ENCODE measurements at places on chromosomes 6 and 20. TPM values are rescaled to one million over a fixed set of nuclear protein-coding genes. Genes with fewer than 3 reads are reported as not detected.

DNA sequence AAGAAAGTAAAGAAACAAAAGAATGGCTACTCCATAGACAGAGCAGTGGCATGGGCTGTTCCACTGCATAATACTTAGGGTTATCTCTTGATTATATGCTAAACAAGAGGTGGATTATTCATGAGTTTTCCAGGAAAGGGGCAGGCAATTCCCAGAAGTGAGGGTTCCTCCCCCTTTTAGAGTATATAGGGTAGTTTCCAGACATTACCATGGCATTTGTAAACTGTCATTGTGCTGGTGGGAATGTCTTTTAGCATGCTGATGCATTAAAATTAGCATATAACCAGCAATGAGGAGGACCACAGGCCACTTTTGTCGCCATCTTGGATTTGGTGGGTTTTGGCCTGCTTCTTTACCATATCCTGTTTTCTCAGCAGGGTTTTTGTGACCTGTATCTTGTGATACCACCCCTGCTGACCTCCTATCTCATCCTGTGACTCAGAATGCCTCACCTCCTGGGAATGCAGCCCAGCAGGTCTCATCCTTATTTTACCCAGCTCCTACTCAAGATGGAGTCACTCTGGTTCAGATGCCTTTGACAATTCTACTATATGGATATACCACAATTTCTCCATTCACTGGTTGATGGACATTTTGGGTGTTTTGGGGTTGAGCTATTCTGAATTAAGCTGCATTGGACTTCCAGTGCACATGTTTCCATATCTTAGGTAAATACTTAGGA is 280.6 kb downstream of the FARS2 start:
- peak; percentile 91 for DNase-seq

DNA sequence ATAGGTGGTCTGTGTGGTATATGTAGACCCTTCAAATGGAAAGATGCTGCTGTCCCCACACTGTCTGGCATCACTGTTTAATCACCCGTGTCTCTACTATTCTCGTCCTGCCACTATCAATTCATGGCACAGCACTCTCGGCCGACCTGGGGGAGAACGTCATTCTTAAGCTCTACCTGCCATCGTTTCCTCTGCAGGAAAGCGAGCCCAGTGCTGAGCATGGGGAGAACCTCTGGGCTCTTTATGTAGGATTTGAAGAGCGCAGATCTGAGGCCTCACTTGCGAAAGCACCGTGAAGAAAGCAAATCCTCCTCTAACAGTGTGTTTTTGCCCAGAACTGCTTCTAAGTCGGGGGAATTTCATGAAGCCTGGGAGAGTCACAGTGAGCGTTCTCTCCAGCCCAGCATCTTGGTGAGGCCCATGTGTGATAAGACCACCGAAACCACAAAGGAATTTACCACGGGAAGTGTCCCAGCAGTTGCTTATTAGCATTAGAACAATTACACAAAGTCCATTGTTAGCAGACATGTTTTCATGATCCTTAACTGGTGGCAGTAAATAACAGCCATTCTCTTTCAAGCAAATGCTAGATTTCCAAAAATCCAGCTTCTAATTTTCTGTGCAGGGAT is 124.3 kb downstream of the SCML4 start:
- DNase-seq = no peak

- no peak for DNase-seq
Observed at GRCh38 chr6:34638834-34639736, 57.5 kb downstream of the ILRUN start.

DNA sequence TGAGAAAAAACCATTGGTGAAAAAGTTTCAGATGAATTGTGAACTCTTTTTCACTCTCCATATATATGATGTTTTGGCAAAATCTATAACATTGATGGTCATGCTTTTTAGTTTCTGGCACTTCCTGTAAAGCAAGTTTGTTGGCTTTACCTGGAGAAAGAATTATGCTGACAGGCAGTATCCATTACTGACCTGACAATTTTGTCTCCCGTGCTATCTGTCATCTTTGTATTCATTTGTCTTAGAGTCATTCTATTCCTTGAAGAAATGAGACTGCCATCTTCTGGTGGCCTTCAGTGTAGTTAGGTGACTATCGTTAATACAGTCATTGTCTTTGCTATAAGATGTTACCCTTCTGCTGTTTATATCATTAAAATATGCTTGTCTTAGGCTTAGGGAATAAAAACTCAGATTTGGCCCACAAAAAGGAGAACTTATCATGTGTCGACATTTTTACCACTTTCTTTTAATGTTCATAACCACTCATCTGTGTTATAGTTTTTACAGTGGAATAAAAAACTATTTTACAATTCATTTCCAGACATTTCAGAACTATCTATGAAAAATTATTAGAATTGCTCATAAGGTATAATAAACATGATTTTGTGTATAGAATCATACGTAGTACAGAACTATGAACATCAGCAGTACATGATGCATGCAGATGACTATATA is 707.0 kb downstream of the EPM2A start:
- peak; percentile 79 for DNase-seq

- DNase-seq = no peak
Observed at GRCh38 chr6:156698239-156699016, 78.8 kb upstream of the ARID1B start.

DNA sequence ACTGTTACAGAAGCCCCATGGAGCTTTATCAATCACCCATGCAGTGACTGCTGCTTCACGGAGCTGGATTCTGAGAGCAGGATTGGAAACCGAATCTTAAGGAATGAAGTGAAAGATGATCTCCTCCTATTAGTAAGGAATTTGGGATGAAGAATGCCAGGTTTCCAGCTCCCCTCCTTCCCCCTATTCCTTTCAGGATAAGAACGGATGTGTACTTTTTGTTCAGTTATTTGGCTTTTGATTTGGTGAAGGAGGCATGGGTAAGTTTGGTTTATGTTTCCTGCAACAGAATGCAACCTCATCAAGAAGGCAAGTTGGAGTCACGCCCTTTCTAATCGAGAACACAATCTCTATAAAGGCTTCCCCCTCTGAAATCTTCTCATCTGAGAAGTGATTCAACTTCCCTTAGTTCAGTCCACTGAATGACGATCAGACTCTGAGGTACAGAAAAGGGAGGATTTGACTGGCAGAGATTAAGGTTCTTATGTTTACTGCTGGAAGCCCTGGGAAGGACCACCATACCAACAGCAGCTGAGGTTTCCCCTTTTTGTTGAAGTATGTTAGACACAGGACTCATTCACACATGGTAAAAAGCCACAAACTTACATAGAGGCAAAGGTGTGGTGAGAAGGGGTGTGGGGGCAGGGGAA is 5.5 kb downstream of the ELMO2 start:
- no peak for DNase-seq

GRCh38 chr6:161443848-161444247 is 170.0 kb upstream of the AGPAT4 start:
- DNase-seq = peak; percentile 80

Gene ZBTB46
- total RNA-seq = 2.5 TPM

Gene PDYN
- total RNA-seq = not detected

Gene OXT
- not detected for total RNA-seq

Gene TGM3
- total RNA-seq = not detected

Gene DNAH8
- not detected for total RNA-seq

Gene SLC22A3
- 0.94 TPM for total RNA-seq

Gene RING1
- 48.5 TPM for total RNA-seq

Gene SLC16A10
- 1.7 TPM for total RNA-seq
